ENCODE measurements at places on chromosomes 16 and 17. TPM values are rescaled to one million over a fixed set of nuclear protein-coding genes. Genes with fewer than 3 reads are reported as not detected.

The TNRC6C gene
- polyA plus RNA-seq = 2.2 TPM

The ZG16 gene
- 0.01 TPM for polyA plus RNA-seq

The PRR29 gene
- polyA plus RNA-seq = 8.0 TPM

- DNase-seq = no peak
Measured at GRCh38 chr17:77006971-77007649, 133.7 kb upstream of the SEC14L1 start.

- no peak for DNase-seq
Measured at GRCh38 chr16:50480206-50480605, 68.0 kb upstream of the NKD1 start.

GRCh38 chr17:35046245-35046644 is 17.3 kb downstream of the RFFL start:
- no peak for DNase-seq

DNA sequence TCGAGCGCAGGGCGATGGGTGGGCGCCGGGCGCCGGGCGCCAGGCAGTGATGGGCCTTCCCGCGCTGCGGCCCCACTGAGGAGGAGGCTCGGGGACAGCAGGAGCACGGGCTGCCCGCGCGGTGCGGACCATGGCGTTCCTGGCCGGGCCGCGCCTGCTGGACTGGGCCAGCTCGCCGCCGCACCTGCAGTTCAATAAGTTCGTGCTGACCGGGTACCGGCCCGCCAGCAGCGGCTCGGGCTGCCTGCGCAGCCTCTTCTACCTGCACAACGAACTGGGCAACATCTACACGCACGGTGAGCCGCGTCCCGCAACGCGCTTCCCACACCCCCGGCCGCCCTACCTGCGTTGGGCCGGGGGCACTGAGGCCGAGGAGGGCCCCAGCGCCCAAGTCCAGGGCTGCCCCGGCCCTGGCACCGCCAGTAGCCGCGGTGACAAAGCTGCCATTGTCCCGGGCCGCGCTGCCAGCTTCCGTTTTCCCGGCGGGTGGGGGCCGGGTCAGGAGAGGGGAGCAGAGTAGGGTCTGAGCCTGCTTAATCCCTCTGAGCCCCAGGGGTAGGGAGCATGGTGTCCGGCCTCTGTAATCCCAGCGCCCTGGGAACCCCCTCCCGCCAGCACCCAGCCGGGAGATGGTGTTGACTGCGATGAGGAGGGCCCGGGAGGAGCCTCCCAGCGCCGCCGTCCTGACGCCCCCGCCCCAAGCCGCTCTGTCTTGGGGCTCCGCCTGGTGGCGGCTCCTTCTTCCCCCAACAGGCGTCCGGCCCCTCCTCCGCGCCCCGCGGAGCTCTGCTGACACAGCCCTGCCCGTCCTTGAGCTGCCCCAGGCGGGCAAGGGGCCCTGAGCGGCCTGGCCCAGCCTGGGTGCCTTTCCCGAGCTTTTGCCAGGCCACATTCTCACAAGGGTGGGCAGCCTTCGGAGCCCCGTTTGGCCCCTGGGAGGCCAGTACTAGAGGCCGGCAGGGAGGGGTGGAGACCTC is 685 bp downstream of the PAQR4 start:
- DNase-seq = peak; percentile 44
